Stimulated activated CD8-positive, alpha-beta memory T cell treated with anti-CD3 and anti-CD28 coated beads, Interleukin-7, amount 100 ng/mL, for 4 hours (primary cell): ENCODE measurements at places on chromosomes 2 and 18.

- DNase-seq = no peak
Observed at GRCh38 chr2:230864122-230864604, 579 bp upstream of the ITM2C start.

- DNase-seq = no peak
Observed at GRCh38 chr18:80183273-80184050, 63.9 kb downstream of the PARD6G start.

- DNase-seq = no peak
Observed at GRCh38 chr2:237053066-237053465, 32.6 kb upstream of the COPS8 start.

- no peak for DNase-seq
Observed at GRCh38 chr2:40395169-40396073, 56.5 kb downstream of the SLC8A1 start.

DNA sequence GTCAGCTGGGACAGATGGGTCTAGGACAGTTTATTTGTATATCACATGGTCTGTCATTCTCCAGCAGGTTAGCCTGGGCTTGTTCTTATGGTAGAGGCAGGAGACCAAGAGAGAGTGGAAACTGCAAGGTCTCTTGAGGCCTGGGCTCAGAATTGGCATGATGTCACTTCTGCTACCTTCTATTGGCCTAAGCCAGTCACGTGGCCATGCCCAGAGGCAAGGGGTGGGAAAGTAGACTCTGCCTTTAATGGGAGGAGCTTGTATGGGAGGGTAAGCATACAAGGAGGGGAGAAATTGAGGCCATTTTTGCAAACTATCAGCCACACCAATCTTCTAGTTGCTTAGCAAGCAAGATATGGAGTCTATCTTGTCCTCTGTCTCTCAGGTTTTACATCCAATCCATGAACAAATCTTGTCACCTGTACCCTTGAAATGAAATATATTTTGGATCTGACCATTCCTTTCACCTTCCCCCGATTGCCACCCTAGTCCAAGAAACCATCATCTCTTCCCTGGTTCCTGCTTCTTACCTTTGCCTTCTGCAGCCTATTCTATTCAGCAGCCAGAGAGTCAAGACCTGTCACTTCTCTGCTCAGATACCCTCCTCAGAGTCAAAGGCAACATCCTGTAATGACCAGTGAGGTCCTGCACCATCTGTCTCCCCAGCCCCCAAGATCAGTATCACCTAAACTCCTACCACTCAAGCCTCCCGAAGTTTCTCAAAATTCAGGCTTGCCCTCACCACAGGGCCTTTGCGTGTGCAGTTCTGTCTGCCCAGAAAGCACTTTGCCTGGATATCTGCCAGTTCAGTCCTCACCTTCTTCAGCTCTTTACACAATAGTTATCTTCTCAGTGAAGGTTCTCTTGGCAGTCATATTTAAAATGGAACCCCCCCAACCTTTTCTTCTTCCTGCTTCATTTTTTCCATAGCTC is 240.0 kb downstream of the LOXHD1 start:
- no peak for DNase-seq

- DNase-seq = peak; percentile 12
Observed at GRCh38 chr2:119174216-119174992, 15.9 kb upstream of the C1QL2 start.

DNA sequence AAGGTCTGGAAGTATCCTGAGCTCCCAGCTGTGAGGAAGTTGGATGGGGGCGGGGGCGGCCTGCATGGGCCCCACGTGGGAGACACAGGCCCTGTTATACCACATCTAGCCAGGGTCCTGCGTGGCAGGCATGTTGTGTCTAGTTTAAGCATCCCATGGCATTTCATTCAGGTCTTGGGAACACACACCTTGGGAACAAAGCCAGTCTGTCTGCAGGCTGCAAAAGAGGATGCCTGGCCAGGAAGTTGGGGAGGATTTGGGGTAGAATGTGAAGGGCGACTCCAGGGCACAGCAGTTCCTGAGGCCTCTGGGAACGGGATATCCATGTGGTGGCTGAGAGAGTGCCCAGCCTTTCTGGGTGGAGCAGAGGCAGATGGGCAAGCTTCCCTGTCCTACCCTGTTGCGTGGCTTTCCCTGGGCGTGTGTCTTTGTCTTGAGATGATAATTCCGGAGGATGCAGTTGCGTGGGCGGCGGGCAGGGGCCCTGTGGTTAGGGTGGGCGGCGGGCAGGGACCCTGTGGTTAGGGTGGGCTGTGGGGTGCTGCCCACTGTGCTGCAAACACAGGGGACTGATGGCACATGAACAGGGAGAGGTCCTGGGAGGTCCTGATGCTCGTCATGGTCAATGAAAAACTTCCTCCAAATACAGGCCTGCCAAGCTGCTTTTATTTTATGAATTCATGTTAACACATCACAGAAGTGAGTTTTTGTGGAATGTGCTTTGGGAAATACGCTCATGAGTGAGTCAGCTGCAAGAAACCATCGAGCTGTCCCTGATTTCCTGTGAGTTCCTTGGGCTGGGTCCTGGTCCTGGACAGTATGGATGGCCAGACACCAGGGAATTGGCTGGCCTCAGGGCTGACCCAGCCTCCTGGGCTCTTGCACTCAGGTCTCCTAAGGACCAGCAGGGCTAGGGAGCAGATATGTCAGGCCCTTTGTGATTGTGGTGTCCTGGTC is 90.0 kb upstream of the HS6ST1 start:
- no peak for DNase-seq

DNA sequence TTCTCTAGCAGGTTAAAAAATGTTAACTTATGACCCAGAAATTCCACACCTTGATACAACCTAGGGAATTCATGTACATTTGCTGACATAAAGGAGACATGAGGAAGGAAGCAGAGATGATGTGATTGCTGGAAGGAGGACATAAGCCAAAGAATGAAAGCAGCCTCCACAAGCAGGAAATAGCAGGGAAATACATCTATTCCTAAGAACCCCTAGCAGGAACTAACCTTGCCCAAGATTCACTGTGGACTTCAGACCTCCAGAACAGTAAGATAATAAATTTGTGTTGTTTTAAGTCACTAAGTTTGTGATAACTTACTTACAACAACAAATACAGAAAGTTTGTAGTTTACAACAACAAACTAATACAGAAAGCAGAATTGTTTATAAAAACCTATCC is 4.6 kb upstream of the DSG4 start:
- no peak for DNase-seq
